ENCODE measurements at places on chromosomes 2 and 18.

GRCh38 chr18:9410515-9410914 lies 64.8 kb upstream of the RALBP1 start:
- no peak for DNase-seq

DNA sequence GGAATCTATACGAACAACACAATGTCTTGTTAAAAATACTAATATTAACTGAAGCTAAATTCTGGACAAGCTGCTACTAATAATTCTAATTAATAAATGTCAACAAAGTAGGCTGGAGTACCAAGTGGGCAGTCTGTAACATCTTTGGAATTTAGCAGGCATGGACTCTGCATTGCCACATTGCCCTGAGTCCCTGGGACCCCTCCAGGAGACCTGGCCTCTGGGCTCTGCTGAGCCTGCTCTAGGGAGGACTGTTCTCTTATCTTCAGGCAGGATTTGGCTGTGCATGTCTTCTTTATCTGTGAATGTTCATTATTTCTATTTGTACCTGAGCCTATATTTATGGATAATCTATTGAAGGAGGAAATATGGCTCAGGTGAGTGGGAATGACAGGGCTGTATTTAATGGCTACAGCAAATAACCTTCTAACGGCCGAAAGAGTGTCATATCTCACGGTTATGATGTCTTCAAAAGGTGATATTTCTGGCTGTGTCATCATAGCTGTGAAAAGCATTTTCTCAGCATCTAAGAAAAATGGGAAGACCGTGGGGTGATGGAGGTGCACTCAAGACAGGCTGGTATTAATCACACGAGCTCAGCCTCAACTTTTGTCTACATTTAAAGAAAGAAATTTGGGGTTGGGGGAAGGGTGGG lies 28.6 kb upstream of the SETBP1 start:
- DNase-seq = no peak

GRCh38 chr2:9234680-9235146 lies 28.1 kb downstream of the ASAP2 start:
- DNase-seq = peak; percentile 84

GRCh38 chr18:33833842-33834241 lies 255.8 kb downstream of the ASXL3 start:
- DNase-seq = no peak

DNA sequence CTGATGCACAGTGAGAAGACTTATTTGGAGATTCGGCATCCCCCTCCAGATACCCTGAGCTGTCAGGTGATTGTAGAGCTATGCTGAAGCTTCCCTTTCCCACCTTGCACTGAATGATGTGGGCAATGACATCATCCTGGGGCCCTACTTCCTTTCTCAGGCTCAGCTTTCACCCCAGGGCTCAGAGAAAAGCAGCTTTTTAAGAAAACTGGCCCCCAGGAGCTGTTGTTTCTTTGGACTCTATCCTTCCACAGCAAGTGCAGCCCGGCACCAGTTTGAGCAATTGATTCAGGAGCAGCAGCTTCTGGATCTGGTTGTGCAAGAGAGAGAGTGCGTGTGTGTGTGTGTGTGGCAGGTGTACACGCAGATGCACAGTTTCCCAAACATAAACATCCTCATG lies 251.3 kb downstream of the ANAPC1 start:
- DNase-seq = peak; percentile 36

GRCh38 chr2:160269803-160270570 lies 69.9 kb upstream of the ITGB6 start:
- DNase-seq = no peak

GRCh38 chr2:30636311-30636710 lies 170.9 kb downstream of the CAPN13 start:
- DNase-seq = no peak

- DNase-seq = no peak
Measured at GRCh38 chr2:35820391-35820790, 535.2 kb upstream of the CRIM1 start.

Measured in KBM-7 (cell line).